ENCODE measurements at places on chromosomes 2 and 18. TPM values are rescaled to one million over a fixed set of nuclear protein-coding genes. Genes with fewer than 3 reads are reported as not detected.

DNA sequence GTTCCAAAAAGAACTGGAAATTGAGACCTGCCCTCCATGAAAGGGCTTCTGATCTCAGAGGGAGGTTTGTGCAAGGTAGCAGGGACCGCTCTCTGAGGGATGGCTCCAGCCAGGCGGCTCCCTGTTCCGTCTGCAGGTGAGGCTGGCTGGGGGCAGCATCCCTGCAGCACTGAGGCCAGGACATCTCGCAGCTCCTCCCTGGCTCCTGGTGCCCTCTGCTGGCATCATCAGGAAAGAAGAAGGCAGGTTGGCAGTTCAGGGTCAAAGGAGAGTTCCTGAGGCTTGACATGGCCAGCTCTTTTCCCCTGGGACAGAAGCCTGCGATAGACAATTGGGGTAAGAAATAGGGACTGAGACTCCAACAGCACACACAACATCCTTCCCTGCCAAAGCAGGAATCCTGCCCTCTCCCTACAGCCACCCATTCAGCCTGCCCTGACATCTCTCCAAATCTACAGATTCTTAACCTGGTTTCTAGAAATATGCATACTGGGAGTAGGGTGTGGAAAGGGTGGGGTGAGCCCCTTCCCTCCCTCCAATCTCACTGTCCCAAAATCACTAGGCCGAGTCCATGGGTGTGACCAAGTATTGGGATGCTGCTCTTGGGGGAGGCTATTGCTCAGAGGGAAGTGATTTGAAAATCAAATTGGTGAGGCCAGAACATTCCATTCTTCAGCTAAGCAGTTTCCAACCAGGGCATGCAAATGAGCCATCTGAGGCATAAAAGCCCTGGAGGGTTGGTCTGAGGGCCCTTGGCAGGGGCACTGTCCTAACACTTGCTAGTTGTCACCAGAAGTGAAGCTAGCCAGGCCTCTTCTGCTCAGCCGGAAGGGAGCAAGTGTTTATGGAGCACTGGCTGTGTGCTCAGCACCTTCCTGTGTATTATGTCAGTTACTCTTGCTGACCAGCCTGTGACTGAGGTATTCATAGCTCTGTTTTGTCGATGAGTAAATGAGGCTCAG lies 185.4 kb downstream of the TFCP2L1 start:
- DNase-seq, result no peak

DNA sequence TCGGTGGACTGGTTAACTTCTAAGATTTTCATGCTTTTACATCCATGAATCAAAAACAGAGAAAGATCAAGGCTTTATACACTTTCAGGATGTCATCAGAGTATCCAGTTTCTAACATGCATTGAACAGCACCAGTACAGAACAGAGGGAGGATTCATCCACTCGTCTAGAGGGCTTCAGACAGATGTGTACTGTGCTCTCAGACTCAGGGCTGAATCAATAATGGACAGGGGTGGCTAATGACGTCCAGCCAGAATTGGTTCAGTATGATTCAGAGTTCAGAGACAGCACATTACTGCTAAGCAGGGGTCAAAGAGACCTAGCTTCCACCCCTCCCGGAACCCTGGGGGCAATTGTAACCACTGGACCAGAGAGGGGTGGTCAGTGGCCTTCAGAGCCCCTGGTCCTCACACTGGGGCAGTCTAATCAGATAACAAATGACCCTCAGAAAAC lies 37.3 kb downstream of the RNU4ATAC start:
- DNase-seq, result no peak

- no peak for DNase-seq
Measured at GRCh38 chr2:11480406-11480805, 14.4 kb upstream of the E2F6 start.

- no peak for DNase-seq
Measured at GRCh38 chr2:215527736-215528135, 91.9 kb upstream of the FN1 start.

- no peak for DNase-seq
Measured at GRCh38 chr2:148992448-148992847, 46.1 kb upstream of the LYPD6B start.

DNA sequence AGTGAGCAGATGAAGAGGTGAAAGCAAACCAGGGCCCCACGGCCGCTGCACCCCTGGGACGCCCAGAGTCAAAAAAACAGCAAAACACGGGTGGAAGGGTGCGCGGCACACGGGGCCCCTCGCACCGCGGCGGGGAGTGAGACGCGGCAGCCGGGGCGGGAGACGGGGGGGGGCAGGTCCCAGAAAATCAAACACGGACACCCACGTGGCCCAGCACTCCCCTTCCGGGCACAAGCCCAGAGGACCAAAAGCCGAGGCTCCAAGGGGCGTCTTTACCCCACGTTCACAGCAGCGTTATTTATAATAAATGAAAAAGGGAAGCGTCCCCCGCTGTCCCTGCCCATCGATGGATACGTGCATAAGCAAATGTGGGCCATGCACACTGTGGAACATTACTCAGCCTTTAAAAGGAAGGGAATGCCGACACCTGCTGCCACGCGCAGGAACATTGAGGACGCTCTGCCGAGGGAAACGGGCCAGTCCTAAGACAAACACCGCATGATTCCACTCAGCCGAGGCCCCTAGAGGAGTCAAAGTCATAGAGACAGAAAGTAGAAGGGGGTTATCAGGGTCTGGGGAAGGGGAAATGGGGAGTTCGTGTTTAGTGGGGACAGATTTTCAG lies 677 bp upstream of the COPS9 start:
- no peak for DNase-seq

- DNase-seq, result no peak
Measured at GRCh38 chr2:140862181-140862580, 1268.6 kb downstream of the LRP1B start.

GRCh38 chr2:227389231-227389630 lies 1.5 kb upstream of the SCYGR1 start:
- no peak for DNase-seq

DNA sequence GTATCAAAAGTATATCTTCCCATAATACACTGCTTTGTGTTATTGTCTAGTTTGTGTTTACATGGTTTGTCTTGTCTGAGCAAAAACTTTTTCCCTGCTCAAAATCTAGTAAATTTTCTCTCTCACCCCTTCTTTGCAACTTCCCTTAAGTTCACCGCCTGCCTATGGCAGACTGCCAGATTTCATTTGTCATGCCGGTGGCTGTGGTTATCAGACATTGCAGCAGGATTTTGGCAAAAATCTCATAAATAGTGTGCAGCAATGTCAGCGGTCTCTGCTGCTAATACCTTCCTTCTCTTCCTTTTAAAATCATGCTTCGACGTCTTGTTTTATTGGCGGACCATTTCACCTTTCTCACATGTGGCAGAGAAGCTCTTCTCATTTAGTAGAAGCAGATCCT lies 45.6 kb upstream of the TMEM178A start:
- DNase-seq, result no peak

GRCh38 chr2:210315015-210315788 lies at the start of gene MYL1:
MYL1 (minus strand) TSS chr2:210315174; CDS start chr2:210315042, 132 bp downstream.
- DNase-seq, result no peak

GRCh38 chr2:143344780-143345179 lies 215.6 kb downstream of the ARHGAP15 start:
- DNase-seq, result no peak

DNA sequence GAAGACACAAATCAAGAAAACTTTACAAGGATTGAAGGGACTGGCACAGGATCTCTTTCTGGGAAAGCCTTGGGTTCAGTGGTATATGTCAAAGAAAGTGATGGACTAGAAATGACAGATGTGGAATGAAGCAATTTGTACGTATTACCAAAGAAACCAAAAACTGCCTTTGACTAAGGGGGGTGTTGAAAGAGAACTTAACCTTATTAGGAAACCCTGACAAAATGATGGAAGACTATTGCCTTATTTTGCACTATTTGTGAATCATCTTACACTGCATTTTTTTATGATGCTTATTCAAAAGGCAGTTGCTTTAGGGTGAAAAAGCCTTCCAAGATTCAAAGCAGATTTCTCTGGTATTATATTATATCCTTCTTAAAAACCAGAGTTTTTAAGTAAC lies 4.0 kb downstream of the TSGA10 start:
- DNase-seq, result no peak

GRCh38 chr2:129775952-129776653 lies 203.4 kb upstream of the RAB6C start:
- no peak for DNase-seq

DNA sequence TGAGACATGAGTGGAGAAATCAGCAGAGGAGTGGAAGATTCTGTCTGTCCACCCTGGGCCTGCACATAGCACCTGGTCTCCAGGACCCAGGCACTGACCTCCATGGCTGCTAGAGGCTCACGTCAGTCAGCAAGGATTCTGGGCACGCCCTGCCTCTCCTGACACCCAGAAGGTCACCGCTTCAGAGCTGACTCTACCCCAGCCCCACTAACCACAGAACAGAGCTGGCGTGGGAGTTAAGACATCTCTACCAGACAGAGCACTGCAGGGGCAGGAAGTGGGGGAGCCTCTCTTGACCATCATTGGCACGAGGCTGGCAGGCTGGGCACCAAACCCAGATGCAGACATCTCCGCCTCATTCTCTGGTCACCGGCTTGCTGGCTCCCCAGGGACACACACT lies 3.0 kb downstream of the ADCY3 start:
- no peak for DNase-seq

DNA sequence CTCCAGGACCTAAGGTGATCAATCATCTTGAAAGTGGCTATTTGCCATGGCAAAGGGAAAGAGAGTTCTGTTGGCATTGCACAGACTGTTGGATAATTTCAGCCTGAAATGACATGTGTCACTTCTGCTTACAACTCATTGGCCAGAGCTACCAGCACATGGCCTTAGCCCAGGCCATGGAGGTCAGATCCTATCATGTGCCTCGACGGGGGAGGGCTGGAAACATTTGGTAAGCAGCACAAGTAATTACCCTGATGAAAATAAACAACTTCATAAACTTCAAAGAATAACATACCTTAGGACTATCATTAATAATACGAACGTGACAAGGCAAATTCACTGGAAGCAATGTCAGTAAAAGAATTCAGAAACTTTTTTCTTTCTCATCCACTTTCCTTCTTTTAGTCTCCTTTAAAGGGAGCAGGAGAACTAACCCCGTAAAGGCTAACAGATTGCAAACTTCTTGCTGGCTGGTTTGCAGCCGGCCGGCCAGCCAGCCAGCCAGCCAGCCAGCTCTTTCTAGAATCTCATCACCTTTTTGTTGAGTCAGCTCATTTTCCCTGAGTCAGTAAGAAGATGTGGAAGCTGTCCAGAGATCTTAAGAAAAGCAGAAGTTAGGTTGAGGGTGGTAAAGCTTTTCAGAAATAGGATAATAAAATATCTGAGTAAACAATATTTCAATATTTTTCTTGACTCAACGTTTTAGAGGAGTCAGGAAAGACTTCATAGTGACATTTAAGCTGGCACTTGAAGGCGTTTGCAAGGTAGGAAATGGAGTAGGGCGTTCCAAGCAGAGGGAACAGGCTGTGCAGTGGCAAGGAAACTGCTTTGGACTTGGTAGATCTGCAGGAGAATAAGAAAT lies 31.9 kb downstream of the CNRIP1 start:
- DNase-seq, result no peak

- no peak for DNase-seq
Measured at GRCh38 chr18:40346146-40346545, 1608.9 kb upstream of the PIK3C3 start.

- no peak for DNase-seq
Measured at GRCh38 chr2:218257390-218257981, 3.3 kb upstream of the GPBAR1 start.

- DNase-seq, result no peak
Measured at GRCh38 chr2:42876326-42876751, 84.0 kb upstream of the HAAO start.

- DNase-seq, result no peak
Measured at GRCh38 chr2:127576433-127577207, 41.1 kb downstream of the MYO7B start.

DNA sequence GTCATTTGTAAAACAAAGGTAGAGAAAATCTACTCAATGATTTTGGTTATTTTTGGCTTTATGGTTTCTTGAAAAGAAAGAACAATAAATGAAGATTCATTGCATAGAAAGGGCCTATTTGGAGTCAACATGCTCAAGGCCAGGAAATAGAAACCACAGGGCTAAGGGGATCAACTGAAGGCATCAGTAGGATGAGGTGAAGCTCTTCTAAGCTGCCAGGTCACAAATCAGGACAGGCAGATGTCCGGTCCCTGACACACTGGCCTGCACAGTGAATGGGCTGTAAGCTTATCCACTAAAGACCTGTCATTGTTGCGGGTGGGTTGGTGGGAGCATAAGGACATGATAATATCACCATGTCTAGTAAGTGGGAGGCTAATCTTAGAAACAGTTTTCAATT lies 31.6 kb upstream of the RNF138 start:
- DNase-seq, result no peak

- DNase-seq, result no peak
Measured at GRCh38 chr2:65666156-65666725, 233.8 kb upstream of the SPRED2 start.

DNA sequence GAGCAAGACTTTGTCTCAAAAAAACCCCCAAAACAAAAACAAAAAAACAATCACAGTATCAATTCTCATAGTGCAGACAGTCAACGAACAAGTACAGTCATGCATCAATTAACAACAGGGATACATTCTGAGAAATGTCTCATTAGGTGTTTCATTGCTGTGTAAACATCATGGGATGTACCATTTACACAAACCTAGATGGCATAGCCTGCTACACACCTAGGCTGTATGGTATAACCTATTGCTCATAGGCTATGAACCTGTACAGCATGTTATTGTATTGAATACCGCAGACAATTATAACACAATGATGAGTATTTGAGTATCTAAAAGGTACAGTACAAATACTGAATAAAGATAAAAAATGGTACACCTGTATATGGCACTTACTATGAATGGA lies 67.8 kb upstream of the LMAN1 start:
- DNase-seq, result no peak

DNA sequence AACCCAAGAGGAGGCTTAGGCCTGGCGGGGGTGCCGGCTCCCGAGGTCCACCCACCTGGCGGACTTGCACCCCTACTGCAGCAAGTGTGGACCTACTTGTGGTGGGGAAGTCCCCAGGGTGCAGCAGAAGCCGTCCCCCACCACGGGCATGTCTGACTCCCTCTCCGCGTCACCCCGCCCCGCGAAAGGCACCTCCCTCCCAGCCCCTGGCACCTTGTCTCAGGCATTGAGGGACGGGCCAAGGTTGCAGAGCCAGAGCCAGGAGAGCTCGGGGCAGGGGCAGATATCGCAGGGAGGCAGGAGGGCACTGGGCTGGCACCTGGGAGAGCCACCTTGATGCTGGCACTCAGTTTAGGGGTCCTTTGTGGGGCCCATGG lies 19.0 kb downstream of the CROCC2 start:
- DNase-seq, result no peak

GRCh38 chr2:177817300-177817699 lies 255.3 kb downstream of the PDE11A start:
- DNase-seq, result no peak

- no peak for DNase-seq
Measured at GRCh38 chr2:121377646-121378045, 92.6 kb upstream of the TFCP2L1 start.

The CERKL gene
- 0.15 TPM for total RNA-seq

The PJVK gene
- 3.4 TPM for total RNA-seq

The MPHOSPH10 gene
- total RNA-seq, result 27.7 TPM

The LIMS4 gene
- total RNA-seq, result not detected

The SLC11A1 gene
- 7.6 TPM for total RNA-seq

The CD8B2 gene
- total RNA-seq, result 0.19 TPM

The ARHGAP15 gene
- 1.7 TPM for total RNA-seq

The SERPINB10 gene
- 1.4 TPM for total RNA-seq

The LTBP1 gene
- 45.9 TPM for total RNA-seq

The CABYR gene
- 0.26 TPM for total RNA-seq

The ANKRD36C gene
- total RNA-seq, result 29.4 TPM

Data from esophagus squamous epithelium (tissue), 5 donors.